ENCODE measurements at places on chromosomes 1 and 21. TPM values are rescaled to one million over a fixed set of nuclear protein-coding genes. Genes with fewer than 3 reads are reported as not detected.

The PPM1J gene
- total RNA-seq = 0.32 TPM

The RSPH1 gene
- not detected for total RNA-seq

The SEC16B gene
- not detected for total RNA-seq

The DDR2 gene
- 0.67 TPM for total RNA-seq

The BEST4 gene
- total RNA-seq = 2.4 TPM

The IFI44 gene
- total RNA-seq = 53.4 TPM

The CDC7 gene
- total RNA-seq = 6.9 TPM

The PLD5 gene
- total RNA-seq = not detected

The FAM3B gene
- not detected for total RNA-seq

The RERE gene
- 103 TPM for total RNA-seq

The LCE1C gene
- not detected for total RNA-seq

The ZMYND12 gene
- total RNA-seq = 0.46 TPM

The CFAP141 gene
- total RNA-seq = not detected

The JMJD4 gene
- 14.0 TPM for total RNA-seq

The SERTAD4 gene
- not detected for total RNA-seq

The LRRC8B gene
- total RNA-seq = 13.3 TPM

The CD101 gene
- total RNA-seq = 13.4 TPM

The AJAP1 gene
- total RNA-seq = 0.61 TPM

The SLC45A3 gene
- total RNA-seq = 2.1 TPM

The FAM177B gene
- 0.58 TPM for total RNA-seq

The LENEP gene
- not detected for total RNA-seq

The CD1E gene
- not detected for total RNA-seq

The LEFTY1 gene
- 0.51 TPM for total RNA-seq

The RNF186 gene
- not detected for total RNA-seq

The SYNC gene
- total RNA-seq = not detected

The ZYG11A gene
- 0.15 TPM for total RNA-seq

The COG2 gene
- total RNA-seq = 38.5 TPM

The CACNA1S gene
- not detected for total RNA-seq

The CFHR1 gene
- not detected for total RNA-seq

The ACKR1 gene
- 0.20 TPM for total RNA-seq

The RPRD2 gene
- 46.7 TPM for total RNA-seq

The LIPI gene
- total RNA-seq = not detected

The PADI4 gene
- total RNA-seq = 1.2 TPM

The YIPF1 gene
- 12.1 TPM for total RNA-seq

The NPPA gene
- not detected for total RNA-seq

The CHRM3 gene
- total RNA-seq = 0.75 TPM

The CCDC17 gene
- total RNA-seq = 5.9 TPM

The OR6K3 gene
- not detected for total RNA-seq

The FCRL1 gene
- 2.4 TPM for total RNA-seq
